ENCODE measurements at places on chromosomes 4 and X.
A peak's percentile ranks its signal among the peaks of the same experiment; 100 is the strongest.

GRCh38 chr4:82403725-82404124 lies 26.5 kb downstream of the HNRNPDL start:
- no peak for DNase-seq

- no peak for DNase-seq
Observed at GRCh38 chrX:65697211-65697641, 29.8 kb downstream of the MSN start.

DNA sequence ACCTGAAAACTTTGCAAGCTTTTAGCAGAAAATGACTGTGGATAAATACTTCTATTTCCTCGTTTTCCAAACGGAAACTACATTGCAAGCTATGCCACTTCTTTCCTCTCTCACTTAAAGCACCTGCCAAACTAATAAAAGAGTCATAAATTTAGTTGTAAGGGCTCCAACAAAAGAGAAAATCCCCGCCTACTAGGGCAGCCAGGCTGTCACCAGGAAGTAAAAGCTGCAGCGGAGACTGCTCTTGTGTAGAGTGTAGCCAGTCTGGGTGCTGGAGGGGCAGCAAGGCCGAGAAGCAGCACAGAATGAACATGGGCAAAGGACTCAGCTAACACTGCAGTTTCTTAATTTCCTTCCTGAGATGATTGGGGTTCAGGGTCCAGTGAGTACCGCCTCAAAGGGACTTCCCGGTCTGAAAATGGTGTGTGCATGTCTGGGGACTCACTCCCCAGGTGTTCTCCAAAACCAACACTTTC lies 89.3 kb upstream of the MAML3 start:
- no peak for DNase-seq

GRCh38 chr4:101299899-101300540 lies 47.3 kb downstream of the PPP3CA start:
- no peak for DNase-seq

GRCh38 chr4:11483046-11483445 lies 54.4 kb upstream of the HS3ST1 start:
- DNase-seq, result no peak

GRCh38 chr4:68591204-68591603 lies 15.1 kb upstream of the UGT2B17 start:
- no peak for DNase-seq

DNA sequence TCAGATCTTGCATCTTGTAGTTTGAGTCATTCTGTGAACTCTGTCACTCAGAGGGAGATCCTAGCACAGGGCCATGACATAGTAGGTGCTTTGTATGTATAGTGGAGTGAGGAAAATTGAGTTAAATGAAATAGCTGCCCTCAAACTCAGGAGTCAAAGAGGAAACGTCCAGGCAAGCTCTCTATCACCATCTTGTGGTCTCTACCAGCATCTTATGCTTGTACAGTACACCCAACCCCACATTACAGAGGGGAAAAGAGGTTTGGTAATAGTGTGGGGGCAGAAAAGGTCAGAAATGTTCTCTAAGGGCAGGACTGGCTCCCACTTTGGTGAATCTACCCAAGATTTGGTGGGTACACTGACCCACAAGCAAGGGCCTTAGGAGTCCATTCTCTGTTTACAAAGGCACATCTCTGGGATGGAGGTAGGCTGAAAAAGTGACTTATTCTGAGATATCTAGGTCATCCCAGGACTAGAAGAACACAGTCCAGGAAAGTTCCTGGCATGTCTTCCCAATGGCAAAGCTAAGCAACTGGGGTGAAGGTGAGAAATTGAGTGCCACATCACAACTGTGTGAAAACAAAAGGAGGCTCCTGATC lies 131.8 kb downstream of the OR13H1 start:
- no peak for DNase-seq

GRCh38 chr4:176340871-176341685 lies 21.3 kb downstream of the SPCS3 start:
- DNase-seq, result peak; percentile 22

GRCh38 chr4:40507977-40508376 lies 121.7 kb downstream of the RBM47 start:
- DNase-seq, result no peak

DNA sequence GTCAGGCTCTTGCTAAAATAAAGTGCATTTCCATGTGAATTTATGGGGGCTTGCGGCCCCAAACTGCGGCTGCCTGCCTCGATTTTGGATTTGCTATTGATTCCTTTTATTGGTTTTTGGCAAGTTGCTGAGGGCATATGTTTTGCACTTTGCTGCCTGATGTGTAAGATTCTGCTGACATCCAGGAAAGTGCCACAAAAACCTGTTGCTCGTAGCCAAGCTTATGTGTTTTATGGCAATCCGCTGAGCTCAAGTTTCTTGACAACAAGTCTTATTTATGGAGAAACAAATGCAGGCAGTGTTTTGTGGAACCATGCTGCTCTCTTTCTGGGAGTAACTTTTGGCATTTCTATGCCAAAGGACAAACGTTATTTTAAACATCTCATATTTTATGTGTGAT lies 97.3 kb upstream of the DDIT4L start:
- no peak for DNase-seq

DNA sequence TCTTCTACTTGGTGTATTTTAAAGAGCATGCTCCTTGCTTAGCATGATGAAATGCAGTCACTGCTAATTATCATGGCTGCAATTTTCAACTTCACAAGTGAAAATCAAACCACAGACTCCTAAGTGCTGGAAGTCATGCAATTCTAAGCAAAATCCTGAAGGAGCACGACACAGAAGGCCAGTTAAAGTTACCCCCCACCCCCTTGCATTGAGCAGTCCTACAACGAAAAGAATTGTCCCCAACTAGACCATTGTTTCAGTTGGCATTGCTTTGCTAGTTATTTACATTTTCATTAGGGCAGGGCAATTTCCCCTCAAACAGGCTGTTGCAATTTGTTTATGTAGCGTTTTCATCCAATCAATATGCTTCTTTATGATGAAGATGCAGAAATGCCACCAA lies 321.2 kb downstream of the PCDH7 start:
- DNase-seq, result no peak

DNA sequence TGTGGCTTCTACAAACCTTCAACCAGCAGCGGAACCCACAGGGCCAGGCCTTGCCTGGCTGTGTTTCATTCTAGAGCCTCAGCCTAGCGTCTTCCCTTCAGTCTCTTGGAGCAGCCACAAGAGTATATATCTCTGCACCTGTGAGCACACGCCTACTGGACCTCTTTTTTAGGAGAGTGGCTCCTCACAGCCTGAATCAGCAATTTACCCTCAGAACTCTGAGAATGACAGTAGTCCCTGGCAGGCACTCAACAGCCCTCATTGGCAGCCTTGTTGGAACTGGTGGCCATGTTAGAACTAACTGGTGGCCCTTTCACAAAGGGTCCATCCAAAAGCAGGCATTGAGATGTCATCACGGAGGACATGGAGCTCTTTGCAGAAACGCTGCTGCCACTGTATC lies 138.9 kb downstream of the BCOR start:
- DNase-seq, result no peak

DNA sequence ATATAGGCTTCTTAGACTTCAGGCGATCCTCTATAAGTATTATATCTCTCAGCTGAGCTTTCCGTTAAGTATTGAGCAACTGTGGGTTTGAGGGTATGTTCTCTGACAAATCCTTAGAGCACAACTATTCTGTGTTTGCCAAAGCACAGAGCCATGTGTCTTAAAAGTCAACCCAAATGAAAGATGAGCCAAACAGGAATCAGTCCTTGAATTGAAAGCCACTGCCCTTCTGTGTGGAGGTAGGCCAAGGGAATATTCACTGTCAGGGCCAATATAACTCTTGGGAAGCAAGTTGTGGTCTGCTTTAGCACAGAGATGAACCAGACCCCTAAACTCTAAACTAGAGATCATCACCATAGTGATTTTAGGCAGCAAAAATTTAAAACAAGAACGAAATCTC lies 164.0 kb downstream of the STAG2 start:
- no peak for DNase-seq

DNA sequence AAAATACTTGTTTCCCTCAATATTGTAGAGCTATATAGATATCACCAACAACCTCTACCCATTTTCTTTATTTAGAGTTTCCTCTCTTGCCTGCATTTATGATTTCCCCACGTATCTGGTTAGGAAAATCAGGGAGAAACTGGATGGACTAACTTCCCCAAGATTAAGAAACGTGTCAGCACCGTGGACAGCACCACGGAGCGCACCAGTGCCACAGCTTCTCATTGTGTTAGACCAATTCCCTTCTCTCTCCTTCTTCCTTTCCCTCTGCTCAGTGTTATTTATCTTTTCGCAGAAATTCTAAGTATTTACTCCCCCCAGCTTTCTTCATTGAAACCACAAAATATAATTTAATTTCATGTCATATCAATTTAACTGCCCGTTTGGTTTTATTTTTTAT lies 568.6 kb upstream of the BOD1L1 start:
- DNase-seq, result no peak

GRCh38 chr4:55089916-55090315 lies 35.5 kb downstream of the KDR start:
- DNase-seq, result no peak

DNA sequence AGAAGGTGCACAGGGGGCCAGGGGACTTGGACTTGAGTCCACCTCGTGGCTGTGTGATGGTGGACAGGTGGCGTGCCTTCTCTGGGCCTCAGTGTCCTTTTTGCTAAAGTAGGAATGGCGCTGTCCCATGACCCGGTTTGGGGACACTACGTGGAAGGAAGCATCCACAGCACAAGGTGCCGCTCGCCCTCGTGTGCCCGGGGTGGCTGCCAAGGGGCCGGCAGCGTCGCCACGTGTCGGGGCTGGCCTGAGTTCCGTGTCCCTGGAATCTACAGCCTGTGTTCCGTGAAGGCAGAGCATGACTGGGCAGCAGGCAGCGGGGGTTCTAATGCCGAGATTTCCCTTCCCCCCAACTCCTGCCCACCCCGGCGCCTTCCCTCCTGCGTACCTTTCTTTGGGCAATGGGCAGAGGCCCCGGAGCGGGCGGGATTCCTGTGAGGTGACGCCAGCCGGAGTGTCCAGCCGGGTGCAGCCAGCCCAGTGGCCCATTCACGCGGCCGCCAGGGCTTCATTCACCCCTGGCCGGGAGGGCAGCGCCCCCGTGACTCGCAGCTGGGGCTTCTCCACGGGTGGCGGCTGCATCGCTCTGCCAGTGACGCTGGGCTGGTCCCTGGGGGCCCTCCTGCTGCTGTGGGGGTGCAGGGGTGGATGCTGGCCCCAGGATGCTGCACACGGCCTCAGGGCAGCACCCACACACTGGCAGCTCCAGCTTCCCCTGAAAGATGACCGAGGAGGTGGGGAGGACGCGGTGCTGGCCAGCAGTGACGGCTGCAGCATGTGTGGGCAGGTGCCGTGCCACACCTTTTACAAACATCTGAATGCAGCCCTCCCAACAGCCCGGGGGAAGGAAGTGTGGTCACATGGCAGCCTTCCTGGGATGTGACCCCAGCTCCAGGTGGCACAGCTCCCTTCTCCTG lies 21.2 kb downstream of the DOK7 start:
- DNase-seq, result no peak
